ENCODE measurements at places on chromosomes 6 and 20.
A peak's percentile ranks its signal among the peaks of the same experiment; 100 is the strongest.

DNA sequence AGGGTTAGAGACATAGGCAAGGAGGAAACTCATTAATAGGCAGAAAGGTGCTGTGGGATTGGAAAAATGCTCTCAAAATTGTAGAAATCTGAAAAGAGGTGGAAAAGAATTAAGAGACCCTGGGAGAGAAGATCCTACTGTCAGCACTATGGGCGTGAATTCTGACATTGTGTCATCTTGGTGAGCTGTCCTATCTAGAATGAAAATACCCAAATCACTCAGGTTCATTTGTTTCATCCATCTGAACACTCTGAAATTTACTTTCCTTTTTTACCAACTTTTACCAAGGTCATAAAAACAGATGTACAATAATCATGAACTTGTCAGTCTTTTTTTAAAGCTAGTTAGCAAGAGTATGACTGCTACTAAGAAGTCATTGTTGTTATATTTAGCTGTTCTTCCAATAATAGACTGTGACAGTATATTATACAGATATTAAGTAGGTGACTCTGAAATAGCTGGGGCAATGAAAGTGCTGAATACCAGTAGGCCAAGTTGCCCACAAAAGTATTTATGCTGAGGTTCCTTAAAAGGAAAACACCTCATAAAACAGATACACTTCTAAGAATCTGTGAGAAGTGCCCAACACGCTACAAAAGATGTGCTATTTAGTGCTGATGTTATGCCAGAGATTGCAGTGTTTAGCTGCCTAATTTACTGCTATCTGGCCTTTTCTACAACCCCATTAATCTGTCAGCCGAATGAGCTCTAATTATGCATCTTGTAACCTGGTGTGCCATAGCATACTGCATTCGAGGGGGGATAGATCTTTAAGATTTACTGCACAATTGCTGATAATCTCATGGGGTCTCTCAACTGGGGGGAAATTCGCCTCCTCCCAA is 217.5 kb upstream of the SUPT3H start:
- no peak for DNase-seq

GRCh38 chr6:44260011-44260410 is 2.7 kb upstream of the SLC35B2 start:
- DNase-seq = no peak

DNA sequence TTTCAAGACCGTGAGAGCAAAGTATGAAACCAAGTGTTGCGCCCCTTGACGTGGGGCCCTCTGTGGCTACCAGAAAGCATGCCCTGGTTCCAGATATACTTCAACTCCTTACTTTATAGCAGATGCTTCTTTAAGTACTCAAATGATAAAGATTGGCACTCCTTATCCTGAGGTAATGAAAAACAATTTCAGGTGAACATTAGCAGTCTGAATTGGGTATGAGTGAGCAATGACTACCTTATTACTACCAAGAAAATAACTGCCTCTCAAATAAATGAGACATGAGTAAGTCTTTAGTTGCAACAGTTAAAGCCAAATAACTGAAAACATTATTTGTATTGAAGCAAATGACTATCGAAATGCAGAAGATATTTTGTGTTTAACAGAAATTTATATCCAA is 408.7 kb downstream of the MMUT start:
- no peak for DNase-seq

DNA sequence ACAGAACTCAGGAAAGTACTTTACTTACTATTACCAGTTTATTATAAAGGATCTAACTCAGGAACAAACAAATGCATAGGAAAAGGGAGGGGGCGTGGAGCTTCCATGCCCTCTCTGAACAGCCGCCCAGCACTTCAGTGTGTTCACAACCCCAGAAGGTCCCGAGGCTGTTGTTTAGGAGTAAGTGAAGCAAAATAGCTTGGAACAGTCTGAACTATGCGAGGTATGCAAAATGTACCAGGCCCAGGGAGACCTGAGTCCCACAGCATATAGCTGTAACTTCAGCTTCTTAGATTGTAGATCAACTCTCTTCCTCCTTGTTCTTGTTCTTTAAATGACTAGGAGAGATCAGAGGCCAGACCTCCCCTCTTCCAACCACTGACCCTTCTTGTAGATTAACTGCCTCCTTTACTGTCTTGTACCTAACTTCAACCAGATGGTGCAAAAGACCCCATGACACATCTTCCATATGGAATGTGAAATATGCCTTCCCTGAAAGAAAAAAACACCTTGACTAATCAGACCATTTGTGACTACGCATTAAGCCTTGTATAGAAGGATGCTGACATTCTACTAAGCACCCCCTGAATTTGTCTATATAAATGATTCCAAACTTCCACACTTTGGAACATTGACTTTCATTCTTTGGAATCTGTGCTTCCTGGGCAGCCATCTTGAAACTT is 98.8 kb upstream of the SNX9 start:
- DNase-seq = no peak

- DNase-seq = peak; percentile 53
These were observed 1.0 kb upstream of the NXT1 start for GRCh38 chr20:23349338-23350195.

DNA sequence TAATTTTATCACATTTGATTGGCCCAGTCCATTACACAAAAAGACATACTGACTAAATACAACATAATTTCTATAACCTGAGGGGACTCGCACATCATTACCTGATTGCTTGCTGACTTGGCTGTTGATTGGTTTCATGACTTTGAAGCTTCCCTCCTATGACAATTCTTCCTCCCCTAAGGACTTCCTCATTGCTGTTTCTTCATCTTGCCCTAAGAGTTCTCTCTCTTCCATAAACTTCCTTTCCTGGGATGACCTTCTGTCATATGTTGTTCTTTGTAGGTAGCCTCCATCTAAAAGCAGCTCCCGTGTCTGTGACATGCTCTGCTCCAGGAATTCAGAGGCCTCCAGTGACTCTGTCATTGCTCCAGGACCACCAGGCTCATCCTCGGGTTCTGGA is 22.6 kb downstream of the RSPH3 start:
- no peak for DNase-seq

- no peak for DNase-seq
These were observed 93.3 kb downstream of the SESN1 start for GRCh38 chr6:109001291-109001894.

DNA sequence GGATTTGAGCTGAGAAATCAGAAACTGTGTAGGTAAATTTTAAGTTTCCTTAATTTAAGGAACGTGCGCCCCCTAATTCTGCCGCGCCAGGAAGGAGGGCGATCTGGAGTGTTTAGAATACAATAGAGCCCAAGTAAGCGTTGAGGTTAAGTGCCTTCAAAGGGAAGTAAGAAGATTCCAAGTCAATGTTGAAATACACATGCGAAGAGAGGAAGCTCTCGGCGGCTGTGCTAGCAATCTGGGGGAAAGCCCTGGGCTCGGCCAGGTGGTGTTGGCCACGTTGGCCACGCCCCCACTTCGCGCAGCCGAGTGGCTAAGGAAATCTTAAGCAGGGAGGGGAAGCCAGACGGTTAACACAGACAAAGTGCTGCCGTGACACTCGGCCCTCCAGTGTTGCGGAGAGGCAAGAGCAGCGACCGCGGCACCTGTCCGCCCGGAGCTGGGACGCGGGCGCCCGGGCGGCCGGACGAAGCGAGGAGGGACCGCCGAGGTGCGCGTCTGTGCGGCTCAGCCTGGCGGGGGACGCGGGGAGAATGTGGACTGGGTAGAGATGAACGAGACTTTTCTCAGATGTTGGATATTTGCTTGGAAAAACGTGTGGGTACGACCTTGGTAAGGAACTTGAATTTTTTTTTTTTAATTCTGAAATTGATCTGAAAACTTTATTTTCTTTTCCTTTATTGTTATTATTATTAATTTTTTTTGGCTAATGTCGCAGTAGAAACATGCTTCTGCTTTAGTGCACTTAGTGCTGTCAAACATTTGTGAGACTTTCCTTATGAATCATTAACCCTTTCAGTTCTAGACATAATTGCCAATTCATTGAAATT is at the start of gene PRDM1:
Gene PRDM1, plus strand, starts transcription at position 353 of the 830 bp plus-strand sequence. Its CDS starts 218 bp downstream, at position 571.
- DNase-seq = peak; percentile 43

DNA sequence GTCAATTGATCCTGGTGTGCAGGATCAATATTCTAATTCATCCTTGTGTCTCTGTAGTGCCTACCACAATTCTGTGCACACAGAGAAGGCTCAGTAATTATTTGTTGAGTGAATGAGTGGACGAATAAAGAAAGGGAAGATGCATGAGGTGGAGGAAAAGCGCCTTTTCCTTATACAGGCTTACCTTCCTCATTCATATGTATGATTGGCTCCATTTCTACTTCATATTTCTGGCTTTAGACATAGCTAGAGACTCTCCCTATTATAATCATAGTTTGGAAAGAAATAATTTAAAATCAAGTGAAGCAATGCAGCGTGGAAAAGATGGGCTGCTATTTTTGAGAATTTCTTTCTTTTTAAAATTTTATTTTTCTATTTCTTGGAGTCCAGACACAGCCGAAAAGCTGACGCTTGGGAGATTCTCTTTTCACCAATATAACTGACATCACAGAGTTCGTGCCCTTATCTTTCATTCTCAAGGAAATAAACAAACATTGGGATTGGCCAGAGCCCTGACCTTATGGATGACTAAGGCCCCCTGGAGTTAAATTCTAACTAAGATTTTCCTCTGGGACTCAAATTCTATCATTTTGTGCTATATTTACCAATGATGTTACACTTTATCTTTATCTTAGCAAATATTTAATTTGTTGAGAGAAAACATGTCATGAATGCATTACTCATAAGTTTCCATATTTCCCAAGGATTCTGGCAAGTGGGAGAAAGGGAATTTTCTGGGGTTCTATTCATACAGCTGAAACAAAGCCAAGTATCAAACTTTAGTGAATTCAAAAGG is 48.1 kb downstream of the PRL start:
- DNase-seq = no peak

- no peak for DNase-seq
These were observed 73.0 kb upstream of the HMGN3 start for GRCh38 chr6:79307321-79308036.

- DNase-seq = no peak
These were observed 136.3 kb downstream of the ADGRB3 start for GRCh38 chr6:68771426-68771825.
